ENCODE measurements at places on chromosomes 7 and 10. TPM values are rescaled to one million over a fixed set of nuclear protein-coding genes. Genes with fewer than 3 reads are reported as not detected.

ADRA2A gene
- 14.2 TPM for total RNA-seq

ASB10 gene
- total RNA-seq, result not detected

BAMBI gene
- total RNA-seq, result 10.8 TPM

AHR gene
- 122 TPM for total RNA-seq

ZNF365 gene
- total RNA-seq, result 0.74 TPM

MKX gene
- total RNA-seq, result 2.2 TPM

All from vagina (tissue), 2 donors.